Dermis blood vessel endothelial cell (primary cell): ENCODE measurements at places on chromosomes 7 and 10. TPM values are rescaled to one million over a fixed set of nuclear protein-coding genes. Genes with fewer than 3 reads are reported as not detected.

DNA sequence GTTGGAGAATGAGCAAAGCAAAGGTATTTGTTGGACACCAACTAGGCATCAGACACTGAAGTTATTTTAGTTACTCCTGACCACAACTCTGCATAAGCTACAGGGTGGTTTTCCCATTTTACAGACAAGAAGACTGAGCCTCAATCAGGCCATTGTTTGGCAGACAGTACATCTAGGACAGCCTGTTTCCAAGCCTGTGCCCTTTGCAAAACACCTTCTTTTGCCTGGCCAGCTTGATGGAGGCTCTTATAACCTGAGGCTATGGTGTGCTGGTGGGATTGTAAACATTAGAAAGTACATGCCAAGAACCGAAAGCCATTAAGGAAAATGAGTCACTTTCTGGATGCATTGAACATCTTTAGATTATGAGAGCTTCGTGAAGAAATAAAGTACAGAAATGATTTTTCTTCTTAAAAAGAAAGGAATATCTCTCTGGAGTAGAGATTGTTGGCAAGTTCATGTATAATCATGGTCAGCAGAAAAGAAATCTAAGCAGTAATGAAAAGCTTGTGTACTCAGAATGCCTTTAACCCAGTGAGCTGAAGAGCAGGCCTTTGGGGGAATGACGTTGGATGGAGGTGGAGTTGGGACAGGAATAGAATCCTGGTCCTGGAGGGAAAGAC is 140.6 kb downstream of the KIAA1217 start:
- DNase-seq = peak; percentile 39

- no peak for DNase-seq
Measured at GRCh38 chr7:88109612-88110011, 110.2 kb downstream of the SRI start.

- DNase-seq = no peak
Measured at GRCh38 chr10:124450012-124450782, at the start of gene NKX1-2. TSS of gene NKX1-2 (minus strand) at chr10:124450035. CDS start at chr10:124449943, 92 bp downstream.

AKR1C8 gene
- 1.5 TPM in 1 of 2 replicates, not detected in the other for total RNA-seq

SKAP2 gene
- total RNA-seq = 16.0 and 28.9 TPM in 2 replicates
